T-helper 2 cell (primary cell): ENCODE measurements at places on chromosomes 2 and 18.

GRCh38 chr2:133497951-133498565 lies 70.2 kb downstream of the NCKAP5 start:
- no peak for DNase-seq

GRCh38 chr18:13376841-13377351 lies 158.3 kb downstream of the LDLRAD4 start:
- peak; percentile 58 for DNase-seq

GRCh38 chr2:71722286-71722685 lies 268.9 kb downstream of the DYSF start:
- no peak for DNase-seq

- no peak for DNase-seq
Measured at GRCh38 chr2:176392249-176392648, 123.0 kb downstream of the MTX2 start.

DNA sequence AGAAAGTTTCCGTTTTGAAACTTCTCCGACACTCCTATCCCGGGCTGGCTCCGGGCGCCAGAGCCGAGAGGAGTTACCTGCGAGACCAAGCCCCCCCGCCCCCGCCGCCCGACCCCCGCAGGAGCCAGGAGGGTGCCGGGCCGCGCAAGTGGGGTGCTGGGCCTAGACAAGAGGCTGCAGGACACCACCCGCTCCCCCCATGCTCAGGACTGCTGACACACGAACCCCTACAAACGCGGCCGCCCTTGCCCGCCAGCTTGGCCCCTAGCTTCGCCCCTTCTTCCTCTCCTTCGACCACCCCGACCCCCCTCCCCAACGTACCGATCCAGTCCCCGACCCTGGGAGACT lies 497 bp downstream of the PLA2R1 start:
- no peak for DNase-seq

GRCh38 chr2:165185633-165186032 lies 18.2 kb downstream of the SCN3A start:
- no peak for DNase-seq

DNA sequence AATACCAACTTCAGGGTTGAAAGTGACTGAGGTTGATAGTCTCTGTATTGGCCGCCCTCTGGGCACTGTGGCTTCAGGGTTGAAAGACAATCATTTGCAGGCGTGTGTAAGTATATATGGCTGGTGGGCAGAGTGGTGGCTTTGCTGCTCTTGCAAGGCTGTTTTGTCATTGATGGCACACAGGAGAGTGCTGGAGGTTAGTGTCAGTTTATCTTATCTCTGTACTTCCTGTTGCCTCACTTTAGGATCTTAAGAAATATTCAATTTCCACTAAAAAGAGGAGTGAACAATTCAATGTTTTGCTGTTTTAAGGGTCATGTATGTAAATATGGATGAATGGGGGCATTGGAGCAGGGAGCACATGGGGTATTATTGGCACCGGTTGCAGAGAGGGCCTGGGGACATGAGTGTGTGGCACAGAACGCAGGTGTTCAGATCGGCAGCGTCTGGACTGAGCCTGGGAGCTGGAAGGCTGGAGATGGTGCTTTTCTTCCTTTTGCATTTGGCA lies 51.5 kb downstream of the NCK2 start:
- DNase-seq = peak; percentile 89

GRCh38 chr18:42574871-42575270 lies 540.6 kb downstream of the RIT2 start:
- DNase-seq = no peak

DNA sequence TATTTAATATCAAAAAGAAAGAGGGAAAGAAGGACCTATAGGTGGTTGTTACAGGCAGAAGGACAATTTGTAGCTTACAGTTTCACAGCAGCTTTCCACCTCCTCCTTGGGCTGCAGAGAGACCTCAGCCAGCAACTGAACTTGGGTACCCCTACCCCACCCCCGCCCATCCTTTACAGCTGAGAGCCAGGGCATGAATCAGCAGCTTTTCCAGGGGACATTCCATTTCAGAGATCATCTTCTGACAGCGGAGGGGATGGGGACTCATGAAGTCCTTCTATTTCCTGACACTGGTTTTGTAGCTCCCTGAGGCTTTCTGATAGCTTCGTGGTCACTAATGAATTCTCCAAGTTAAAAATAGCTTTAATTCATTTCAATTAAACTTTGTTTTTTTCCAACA lies 96.4 kb downstream of the ITGB1BP1 start:
- DNase-seq = no peak

DNA sequence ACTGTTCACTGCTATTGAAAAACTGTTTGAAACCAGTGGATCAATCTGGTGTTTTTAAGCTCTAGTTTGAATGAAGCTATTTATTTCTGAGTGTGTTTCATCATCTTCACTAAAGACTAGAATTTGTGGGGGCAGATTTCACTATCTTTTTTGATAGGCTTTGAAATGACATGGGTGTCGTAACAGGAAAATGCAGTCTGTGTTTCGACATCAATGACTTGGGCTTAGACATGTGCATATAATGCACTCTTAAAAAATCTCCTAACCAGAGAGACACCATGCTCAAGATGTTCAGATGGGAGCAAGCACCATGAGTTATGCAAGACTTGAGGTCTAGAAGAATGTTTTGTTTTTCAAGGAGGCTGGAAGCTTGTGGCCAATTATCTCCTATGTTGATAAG lies 221.6 kb downstream of the GPD2 start:
- no peak for DNase-seq

DNA sequence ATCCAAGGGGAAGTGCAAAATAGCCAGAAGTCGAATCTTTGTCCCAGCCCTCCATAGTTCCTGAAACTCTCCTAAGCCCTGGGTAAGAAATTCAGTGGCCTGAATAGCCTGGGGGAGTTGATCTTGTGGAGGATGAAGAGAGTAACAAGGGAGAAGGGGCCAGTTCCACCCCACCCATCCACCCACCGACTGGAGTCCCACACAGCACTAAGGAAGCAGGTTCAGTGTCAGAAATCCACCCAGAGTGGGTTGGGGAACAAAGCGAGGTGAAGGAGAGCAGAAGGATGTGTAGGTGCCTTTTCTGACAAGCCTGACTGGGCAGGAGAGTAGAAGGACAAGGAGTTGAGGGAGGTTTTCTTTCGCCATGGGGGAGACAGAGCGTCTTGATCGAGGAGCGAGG lies 136.8 kb downstream of the SMAD2 start:
- DNase-seq = no peak

GRCh38 chr2:162086904-162087303 lies 12.9 kb upstream of the DPP4 start:
- DNase-seq = no peak

- no peak for DNase-seq
Measured at GRCh38 chr2:226079196-226079595, 679.7 kb downstream of the NYAP2 start.

- no peak for DNase-seq
Measured at GRCh38 chr2:72916743-72917137, 579 bp upstream of the EMX1 start.

DNA sequence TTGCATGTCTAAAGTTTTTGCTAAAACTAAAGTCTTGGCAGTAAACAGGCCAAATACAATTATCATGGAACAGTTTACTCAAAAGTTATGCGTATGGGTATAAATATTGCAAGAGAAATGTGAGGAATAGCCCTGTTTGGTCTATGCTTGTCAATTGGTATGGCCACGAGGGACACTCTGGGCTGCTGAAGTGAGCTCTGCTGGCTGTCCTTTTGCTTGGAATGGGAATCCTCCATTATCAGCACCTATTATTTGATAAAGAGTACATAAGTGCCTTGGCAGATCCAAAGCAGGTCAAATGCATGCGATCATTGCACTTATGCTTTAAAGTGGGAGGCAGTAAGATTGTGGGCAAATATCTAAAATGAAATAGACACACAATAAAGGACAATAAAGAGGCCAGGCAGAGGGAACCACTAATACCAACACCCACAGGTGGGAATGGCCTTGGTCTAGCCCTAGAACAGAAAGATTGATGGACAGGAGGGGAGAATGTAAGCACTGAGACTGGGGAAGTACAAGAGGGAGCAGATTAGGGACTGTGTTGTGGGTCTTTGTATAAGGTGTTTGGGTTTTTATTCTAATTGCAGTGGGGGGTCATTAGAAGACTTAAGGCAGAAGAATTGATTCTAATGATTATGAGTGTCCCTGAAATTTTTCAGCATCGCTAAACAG lies 60.0 kb upstream of the NOSTRIN start:
- DNase-seq = no peak
